ENCODE measurements at places on chromosomes 7 and 10.

DNA sequence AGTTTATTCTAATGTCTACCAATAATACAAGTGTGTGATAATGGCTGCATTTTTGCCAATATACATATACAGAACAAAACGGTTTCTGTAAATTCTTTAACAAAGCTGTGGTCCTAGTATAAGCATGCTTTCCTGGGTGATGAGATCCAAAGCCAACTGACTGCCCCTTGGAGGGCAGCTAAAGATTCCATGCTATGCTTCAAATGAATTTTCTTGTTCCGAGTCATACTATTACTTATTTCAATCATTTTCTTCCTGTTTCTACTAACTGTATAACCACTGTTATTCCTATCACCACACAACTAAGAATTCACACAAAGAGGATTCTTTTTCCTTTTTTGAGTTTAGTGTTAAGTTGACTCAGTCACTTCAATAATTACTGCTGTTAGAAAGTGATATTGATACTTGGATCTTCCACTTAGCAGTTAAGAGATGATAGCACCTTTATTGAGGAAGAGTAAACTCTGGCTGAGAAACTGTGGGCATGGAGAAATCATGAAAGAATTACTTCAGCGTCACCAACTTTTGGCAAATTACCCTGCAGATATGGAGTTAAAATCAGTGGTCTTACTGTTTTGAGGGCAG is 197.5 kb downstream of the ARL4A start:
- DNase-seq = no peak

DNA sequence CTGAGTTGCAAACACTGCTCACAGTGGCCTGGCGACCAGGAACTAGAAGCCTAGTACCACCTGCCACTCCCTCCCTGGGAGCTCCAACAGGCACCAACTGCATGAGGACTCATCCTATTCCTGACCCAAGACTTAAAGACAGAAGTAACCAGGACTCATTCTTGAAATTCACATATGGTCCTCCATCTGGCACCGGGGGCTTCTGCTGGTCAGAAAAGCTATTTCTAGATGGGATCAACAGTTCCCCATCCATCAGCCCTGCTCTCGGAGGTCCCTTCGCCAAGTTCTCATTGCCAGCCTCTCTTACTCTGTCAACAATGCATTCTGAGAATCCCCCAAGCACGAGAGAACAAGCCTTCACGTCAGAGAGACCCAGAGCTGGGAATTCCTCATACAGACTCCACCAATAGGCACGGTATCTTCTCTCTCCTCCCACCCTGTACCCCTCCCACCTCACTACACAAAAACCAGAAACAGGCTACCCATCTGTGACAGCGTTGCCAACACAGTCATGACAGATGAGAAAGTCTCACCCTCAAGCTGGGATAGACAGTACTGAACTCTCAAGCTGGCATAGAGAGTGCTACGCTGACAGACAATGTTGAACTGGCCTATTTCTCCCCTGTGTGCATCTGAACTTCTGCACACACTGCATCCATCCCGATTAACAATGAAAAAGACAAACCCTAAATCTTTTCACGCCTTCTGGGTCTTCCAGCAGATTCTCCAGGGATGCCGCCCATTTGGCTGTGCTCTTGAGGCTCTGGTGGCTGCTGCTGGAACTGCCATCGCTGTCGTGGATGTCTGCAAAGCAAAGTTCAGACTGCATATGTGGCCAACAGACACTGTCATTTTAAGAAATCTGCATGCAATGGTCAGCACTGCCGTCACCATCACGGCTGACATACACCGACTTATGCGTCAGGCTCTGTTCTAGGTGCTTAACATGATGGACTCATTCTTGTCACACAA is 15.6 kb downstream of the RGS10 start:
- DNase-seq = no peak

- no peak for DNase-seq
These were observed 140.5 kb downstream of the FGFR2 start for GRCh38 chr10:121457729-121458128.

- no peak for DNase-seq
These were observed 30.4 kb downstream of the SIRT1 start for GRCh38 chr10:67914777-67915340.

- DNase-seq = no peak
These were observed 76.3 kb downstream of the CFAP46 start for GRCh38 chr10:132865851-132866600.

DNA sequence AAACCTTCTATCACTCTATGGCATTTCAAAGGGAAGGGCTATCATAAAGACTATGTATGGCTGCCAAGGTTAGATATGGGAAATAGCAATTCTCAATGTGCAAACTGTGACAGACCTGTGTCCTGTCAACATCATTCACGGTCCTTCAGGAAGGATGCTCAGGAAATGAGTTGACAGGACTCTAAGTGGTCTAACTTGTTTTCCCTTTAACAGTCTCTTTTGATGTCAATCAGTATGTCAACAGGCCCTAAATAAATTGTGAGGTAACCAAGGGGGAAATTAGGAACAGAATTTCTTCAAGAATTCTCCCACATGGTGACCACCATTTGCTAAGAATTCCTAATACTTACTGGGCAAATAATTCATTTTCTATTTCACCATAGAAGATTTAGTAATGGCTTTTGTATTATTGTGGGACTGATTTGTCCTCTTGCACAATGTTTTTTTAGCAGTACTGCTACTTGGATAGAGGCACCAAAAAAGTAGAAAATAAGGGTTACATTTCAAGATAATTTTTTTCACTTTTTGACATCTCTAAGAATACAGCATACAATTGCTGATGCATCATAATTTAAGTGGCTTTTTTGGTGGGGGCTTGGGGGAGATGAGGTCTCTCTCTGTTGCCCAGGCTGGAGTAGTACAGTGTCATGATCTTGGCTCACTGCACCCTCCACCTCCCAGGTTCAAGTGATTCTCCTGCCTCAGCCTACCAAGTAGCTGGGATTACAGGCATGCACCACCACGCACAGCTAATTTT is 275.8 kb downstream of the CACNA2D1 start:
- DNase-seq = no peak

GRCh38 chr7:134996097-134996550 is 9.8 kb downstream of the AGBL3 start:
- no peak for DNase-seq

DNA sequence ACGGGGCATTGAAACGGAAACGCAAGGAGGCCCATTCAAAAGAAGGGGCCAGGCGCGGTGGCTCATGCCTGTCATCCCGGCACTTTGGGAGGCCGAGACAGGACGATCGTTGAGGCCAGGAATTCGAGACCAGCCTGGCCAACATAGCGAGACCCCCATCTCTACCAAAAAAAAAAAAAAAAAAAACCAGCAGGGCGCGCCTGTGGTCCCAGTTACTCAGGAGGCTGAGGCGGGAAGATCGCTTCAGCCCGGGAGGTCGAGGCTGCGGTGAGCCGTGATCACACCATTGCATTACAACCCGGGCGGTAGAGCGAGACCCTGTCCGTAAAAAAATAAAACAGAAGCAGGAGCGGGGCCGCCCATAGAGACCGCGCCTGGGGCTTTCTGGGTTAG is 396 bp downstream of the PSMG3 start:
- peak; percentile 21 for DNase-seq

All from KBM-7 (cell line).